AG09309 (cell line): ENCODE measurements at places on chromosomes 5 and 9.

GRCh38 chr5:170597872-170598271, 94.1 kb downstream of the KCNIP1 start:
- no peak for DNase-seq

DNA sequence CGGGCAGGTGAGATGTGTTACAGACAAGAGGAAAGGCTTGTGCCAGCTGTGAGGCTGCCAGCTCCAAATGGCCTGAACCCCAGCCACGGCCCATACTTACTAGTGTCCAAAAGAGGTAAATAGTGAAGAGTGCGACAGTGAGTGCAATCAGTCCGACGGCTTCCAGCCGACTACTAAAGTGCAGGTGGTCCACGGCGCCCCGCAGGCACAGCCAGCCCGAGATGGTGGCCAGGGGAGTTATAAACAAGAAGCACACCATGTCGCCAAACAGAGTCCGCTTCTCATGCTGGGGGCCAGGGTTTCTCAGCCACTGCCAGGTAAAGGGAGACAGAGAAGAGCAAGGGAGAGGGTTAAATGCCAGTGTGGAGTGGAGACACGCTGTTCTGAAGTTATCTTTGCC, 101.1 kb downstream of the LMNB1 start:
- DNase-seq = no peak

- DNase-seq = no peak
Measured at GRCh38 chr5:68932830-68933434, 160.9 kb upstream of the SLC30A5 start.

DNA sequence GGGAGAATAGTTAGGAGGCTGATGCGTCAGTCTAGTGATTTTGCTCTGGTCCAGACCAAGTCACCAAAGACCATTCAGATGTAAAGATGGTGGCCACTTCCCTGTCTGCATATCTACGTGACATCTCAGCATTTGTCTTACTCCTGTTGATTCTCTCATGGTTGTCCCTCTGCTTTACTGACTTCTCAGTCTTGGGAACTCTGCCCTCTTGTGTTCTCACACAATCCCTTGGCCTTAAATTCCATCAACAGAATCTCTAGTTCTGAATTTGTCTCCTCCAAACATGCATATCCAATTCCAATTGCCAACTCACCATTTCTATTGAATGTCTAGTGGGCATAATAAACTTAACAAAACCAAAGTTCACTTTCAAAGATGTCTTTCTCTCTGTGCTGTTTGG, 147.8 kb downstream of the SLC24A2 start:
- peak; percentile 1 for DNase-seq

- DNase-seq = no peak
Measured at GRCh38 chr5:55440188-55440646, 94.5 kb downstream of the PLPP1 start.

- no peak for DNase-seq
Measured at GRCh38 chr9:81661339-81661738, 28.0 kb downstream of the TLE1 start.

- DNase-seq = no peak
Measured at GRCh38 chr9:91891915-91892314, 58.1 kb downstream of the ROR2 start.

DNA sequence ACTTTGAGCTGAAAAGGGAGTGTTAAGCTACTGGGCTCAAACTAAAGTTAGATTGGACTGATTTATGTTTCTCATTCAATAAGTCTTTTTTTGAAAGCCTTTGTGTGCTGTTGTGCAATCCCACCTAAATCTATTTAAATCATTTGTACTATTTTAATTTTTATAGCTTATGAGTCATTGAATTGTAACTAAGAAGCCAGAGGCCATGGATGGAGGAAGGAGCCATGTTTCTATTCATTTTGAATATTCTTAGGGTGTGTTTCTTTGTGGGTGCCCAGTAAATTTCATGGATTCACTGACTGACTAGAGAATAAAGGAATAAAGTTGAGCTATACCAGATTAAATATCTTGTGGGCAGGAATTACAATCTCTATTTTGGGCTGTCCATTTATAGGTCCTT, 238.5 kb downstream of the KIF4B start:
- DNase-seq = no peak

DNA sequence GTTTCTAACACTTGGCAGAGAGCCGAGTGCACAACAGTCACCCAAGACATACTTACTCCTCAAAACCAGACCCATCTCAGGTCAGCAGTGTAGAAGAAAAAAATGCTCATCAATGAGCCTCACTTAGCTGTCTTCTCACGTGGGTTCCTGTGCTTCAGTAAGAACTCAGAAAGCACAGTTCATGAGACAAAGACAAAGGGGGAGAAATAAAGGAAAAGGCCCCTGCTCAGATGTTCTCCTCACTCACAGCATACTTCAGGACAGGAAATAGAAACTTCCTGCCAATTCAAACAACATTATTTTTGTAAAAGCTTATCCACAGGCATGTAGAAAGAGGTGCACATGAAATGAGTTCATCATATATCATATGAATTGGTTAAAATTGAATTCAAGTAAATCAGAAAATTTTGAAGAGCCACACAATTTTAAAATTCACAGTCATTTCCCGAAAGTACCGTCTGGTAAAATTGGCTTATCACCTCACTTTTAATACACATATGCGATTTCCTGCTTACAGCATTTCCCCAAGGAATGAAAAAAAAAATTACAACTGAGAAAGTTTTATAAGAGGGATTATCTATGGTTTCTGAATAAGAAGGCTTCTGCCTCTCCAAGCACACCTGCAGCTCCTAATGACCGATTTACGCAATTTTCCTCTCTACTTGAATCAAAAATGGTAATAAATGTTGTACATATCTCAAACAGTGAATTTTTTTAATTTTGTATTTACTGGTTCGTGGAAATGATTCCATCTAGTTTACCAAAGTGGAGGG, 328.3 kb downstream of the TMEM167A start:
- no peak for DNase-seq

- DNase-seq = no peak
Measured at GRCh38 chr5:86974955-86975354, 292.7 kb upstream of the RASA1 start.

DNA sequence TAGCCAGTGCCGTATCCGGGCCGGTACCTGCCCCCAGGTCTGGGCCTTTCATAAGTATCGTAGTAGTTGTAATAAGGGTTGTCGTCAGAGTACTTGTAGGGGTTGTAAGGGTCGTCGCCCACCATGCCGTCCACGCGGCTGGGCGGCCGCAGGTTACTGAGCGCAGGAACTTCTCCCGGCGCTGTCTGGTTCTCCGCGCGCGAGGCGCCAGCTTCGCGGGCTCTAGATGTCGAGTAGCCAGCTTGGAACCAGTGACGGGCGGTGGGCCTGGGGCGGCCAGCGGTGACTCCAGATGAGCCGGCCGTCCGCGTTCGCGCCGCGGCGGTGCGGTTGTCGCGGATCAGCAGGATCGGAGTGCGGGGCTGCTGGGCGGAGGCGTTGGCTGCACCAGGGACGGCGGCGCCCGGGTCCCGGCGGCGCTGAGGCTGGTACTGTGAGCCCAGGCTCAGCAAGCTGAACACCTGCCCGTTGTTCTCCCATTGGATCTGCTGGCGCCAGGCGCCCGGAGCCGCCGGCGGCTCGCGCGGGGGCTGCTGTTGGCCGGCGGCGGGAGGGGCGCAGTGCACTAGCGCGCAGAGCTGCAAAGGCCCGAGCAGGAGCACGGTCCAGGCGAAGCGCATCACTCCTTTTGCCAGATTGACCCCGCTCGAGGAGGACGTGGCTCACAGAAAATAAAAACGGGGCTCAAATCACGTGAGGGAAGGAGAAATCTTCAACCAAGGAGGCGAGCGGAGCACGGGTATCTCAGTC, 518 bp downstream of the LOX start:
- no peak for DNase-seq

- DNase-seq = no peak
Measured at GRCh38 chr5:140567136-140567818, 2.6 kb downstream of the SLC35A4 start.

GRCh38 chr9:136377341-136378169, 4.1 kb upstream of the CARD9 start:
- DNase-seq = no peak

DNA sequence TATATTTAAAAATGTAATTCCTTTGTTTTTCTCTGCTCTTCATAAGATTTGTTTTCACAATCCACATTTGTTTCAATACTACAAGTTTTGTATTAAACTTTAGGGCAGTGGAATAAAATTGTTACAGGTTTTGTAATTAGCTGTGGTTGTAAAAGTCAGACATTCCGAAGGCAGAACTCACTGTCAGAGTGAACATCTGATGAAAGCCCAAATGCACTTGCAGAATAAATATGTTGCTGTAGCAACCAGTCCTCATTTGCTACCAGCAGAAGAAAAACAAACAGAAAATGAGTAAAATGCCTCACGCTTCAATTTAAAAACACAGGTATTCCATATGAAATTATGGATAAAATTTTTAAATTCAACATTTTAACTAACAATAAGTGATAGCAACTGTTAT, 740.1 kb upstream of the FAM174A start:
- no peak for DNase-seq

- no peak for DNase-seq
Measured at GRCh38 chr5:5409151-5409810, 13.2 kb upstream of the ICE1 start.

DNA sequence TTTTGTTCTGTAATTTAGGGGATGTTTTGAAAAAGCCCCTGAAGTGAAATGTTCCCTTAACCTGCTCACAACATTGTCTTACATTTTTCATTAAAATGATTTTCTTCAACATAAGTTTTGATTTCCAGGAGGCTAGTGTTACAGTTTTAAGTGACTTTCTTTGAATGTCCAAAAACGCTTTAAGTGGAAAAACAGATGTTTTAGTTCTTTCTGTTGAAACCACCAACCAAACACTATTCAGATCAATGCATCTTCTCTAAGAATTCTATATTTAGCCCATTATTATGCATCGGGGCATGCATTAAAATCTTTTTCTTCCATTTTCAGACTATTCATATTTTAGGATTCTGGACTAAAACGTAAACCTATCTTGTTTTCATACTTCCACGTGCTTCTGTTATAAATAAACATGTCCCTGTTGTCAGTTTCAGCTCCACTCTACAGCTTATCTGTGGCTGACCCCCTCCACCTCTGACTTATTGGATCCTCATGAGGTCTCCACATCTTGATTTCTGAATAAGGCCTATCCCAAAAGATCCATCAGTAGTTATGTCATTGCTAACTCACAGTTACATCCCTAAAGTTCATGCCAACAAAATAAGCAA, 882.3 kb upstream of the SEMA6A start:
- no peak for DNase-seq

- DNase-seq = peak; percentile 96
Measured at GRCh38 chr5:39424736-39425637, at the start of gene DAB2. Gene DAB2, minus strand, starts transcription at chr5:39424980. Its CDS starts 30,660 bp downstream, at chr5:39394320.

- no peak for DNase-seq
Measured at GRCh38 chr9:132694144-132694543, 23.9 kb downstream of the GTF3C4 start.

DNA sequence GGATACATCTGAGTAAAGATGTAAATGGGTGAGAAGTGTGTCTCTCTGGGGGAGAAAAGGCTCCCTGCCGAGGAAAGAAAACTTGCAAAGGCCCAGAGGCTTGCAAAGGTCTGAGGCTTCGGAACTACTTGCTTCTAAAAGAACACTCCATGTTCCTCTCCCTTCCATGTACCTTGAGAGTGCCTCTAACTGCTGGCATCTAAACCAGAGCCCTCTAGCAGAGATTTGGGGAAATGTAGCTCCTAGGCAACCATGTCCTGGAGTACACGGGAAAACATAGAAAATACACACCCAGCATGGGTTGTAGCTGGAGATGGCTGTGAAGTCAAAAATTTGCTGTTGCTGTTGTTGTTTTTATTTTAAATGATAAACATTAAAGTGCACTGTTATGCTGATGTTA, 151.6 kb downstream of the SYK start:
- DNase-seq = no peak

- DNase-seq = no peak
Measured at GRCh38 chr9:116096853-116097252, 56.7 kb upstream of the PAPPA start.

DNA sequence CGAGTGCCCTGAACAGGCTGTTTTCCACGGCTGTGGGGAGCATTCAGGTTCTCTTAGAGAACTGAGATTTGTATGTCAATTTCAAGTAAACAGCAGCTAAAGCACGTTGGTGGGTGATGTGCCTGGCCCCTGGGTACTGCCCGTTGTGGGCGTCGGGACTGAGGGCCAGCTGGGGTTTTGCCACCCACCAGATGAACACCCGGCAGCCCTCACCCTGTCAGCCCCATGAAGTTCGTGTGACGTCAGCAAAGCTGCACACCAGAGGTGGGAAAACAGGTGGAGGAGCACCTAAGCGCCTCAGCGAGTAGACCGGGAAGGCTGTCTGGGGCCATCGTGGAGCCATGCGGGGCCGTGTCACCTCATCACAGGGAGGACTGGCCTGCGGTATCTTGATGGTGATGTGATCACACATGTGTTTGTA, 9.2 kb downstream of the CEP72 start:
- DNase-seq = no peak

- no peak for DNase-seq
Measured at GRCh38 chr9:18487611-18488010, 13.7 kb downstream of the ADAMTSL1 start.

- no peak for DNase-seq
Measured at GRCh38 chr5:23385036-23385435, 122.4 kb upstream of the PRDM9 start.
